Non-pigmented ciliary epithelial cell (primary cell): ENCODE measurements at places on chromosomes 11 and 22.

GRCh38 chr22:35591714-35592417 lies 25.3 kb downstream of the MB start:
- no peak for DNase-seq

GRCh38 chr22:19119949-19120348 lies 2.3 kb downstream of the DGCR2 start:
- DNase-seq = no peak

GRCh38 chr22:23070418-23071229 lies at the start of gene GNAZ:
Gene GNAZ, plus strand, starts transcription at chr22:23070519. Its CDS starts 25,177 bp downstream, at chr22:23095696.
- DNase-seq = no peak

DNA sequence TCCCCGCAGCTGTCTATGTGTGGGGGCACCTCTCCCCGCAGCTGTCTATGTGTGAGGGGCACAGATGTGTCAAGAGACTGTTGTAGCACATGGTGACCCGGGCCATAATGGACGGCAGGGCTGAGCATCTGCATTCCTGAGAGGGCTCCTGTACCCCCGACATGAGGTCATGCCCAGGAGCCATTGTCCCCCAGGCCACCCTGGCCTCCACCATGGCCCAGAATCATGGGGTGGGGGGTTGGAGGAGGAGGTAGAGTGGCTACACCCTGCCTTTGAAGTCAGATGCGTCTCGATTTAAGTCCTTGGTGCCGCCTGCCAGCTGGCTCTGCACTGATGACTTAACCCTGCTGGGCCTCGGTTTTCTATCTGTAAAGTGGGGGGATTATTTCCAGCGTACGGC lies 49.1 kb downstream of the ARHGAP8 start:
- DNase-seq = no peak

DNA sequence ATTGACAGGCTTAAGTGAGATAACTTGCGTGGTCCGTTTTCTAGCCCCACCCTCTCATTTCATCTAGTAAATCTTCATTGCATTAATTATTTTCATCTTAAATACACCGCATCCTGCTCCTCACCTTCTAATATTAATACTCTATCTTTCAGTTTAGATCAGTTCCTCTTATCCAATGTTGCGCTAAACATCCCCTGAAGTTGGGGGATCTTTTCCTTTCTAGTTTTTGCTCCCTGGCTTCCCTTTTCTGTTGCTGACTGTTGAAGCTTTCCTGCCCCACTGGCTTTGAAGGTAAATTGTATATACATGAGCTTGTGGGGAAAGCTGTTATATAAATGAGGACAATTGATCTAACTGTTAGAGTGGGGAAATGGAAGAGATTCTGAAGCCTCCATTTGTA lies 7.2 kb downstream of the CAT start:
- DNase-seq = no peak

DNA sequence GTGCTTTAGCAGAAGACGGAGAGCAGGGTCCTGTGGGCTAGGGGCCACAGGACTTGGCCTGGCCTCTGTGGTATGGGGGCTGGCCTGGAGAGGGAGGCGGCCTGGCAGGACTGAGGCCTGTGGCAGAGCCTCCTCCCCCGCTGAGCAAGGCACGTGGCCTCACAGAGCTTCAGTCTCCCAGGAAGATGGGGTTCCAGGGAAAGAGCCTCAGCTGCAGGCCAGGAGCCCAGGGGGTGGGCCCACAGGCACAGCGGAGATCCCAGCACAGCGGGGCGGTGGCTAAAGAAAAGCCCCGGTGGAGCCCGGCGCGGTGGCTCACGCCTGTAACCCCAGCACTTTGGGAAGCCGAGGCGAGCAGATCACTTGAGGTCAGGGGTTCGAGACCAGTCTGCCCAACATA lies 2.2 kb downstream of the MAPK12 start:
- DNase-seq = no peak
